Activated T-cell treated with anti-CD3 and anti-CD28 coated beads for 24 hours (primary cell): ENCODE measurements at places on chromosomes 6 and 20.

- no peak for DNase-seq
These were observed 37.1 kb downstream of the MYO6 start for GRCh38 chr6:75786152-75786551.

DNA sequence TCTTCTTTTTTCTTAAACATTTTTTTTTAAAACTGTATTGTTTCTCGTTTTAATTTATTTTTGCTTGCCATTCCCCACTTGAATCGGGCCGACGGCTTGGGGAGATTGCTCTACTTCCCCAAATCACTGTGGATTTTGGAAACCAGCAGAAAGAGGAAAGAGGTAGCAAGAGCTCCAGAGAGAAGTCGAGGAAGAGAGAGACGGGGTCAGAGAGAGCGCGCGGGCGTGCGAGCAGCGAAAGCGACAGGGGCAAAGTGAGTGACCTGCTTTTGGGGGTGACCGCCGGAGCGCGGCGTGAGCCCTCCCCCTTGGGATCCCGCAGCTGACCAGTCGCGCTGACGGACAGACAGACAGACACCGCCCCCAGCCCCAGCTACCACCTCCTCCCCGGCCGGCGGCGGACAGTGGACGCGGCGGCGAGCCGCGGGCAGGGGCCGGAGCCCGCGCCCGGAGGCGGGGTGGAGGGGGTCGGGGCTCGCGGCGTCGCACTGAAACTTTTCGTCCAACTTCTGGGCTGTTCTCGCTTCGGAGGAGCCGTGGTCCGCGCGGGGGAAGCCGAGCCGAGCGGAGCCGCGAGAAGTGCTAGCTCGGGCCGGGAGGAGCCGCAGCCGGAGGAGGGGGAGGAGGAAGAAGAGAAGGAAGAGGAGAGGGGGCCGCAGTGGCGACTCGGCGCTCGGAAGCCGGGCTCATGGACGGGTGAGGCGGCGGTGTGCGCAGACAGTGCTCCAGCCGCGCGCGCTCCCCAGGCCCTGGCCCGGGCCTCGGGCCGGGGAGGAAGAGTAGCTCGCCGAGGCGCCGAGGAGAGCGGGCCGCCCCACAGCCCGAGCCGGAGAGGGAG is 580 bp downstream of the VEGFA start:
- DNase-seq, result no peak

GRCh38 chr6:68313911-68314310 is 321.2 kb upstream of the ADGRB3 start:
- DNase-seq, result no peak

GRCh38 chr6:101779051-101779844 is 385.7 kb downstream of the GRIK2 start:
- no peak for DNase-seq

- no peak for DNase-seq
These were observed 202.2 kb upstream of the CDYL start for GRCh38 chr6:4574007-4574406.

DNA sequence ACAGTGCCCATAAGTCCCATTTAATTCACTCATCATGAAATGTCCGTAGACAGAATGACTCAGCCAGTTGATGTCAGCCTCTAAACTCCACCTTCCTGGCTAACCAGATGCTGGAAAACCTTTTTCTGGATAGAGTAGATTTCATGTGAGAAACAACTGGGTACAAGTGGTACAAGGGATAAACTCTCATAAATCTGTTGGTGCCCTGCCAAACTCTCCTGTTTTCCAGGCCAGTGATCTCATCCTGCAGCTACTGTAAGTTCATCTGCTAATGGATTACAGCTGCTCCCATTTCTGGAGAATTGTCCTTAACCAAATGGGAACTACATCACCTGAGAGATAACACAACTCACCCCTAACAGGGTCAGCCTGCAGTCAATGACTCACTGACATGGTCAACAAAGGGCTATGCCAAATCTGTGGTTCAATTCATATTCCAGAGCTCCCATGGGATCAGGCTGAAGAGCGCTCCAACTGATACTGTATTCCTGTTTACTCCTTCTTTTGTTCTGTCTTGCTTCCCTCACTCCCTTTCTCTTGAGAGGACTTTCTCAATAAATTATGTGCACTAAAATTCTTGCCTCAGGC is 210.1 kb upstream of the HDDC2 start:
- no peak for DNase-seq

- no peak for DNase-seq
These were observed 58.4 kb upstream of the IRAK1BP1 start for GRCh38 chr6:78808933-78809332.

- DNase-seq, result no peak
These were observed 249.5 kb downstream of the ZFAND3 start for GRCh38 chr6:38068854-38069590.

- DNase-seq, result no peak
These were observed 104.9 kb downstream of the TULP4 start for GRCh38 chr6:158416883-158417759.

GRCh38 chr6:153960281-153960680 is 78.8 kb upstream of the OPRM1 start:
- DNase-seq, result no peak

DNA sequence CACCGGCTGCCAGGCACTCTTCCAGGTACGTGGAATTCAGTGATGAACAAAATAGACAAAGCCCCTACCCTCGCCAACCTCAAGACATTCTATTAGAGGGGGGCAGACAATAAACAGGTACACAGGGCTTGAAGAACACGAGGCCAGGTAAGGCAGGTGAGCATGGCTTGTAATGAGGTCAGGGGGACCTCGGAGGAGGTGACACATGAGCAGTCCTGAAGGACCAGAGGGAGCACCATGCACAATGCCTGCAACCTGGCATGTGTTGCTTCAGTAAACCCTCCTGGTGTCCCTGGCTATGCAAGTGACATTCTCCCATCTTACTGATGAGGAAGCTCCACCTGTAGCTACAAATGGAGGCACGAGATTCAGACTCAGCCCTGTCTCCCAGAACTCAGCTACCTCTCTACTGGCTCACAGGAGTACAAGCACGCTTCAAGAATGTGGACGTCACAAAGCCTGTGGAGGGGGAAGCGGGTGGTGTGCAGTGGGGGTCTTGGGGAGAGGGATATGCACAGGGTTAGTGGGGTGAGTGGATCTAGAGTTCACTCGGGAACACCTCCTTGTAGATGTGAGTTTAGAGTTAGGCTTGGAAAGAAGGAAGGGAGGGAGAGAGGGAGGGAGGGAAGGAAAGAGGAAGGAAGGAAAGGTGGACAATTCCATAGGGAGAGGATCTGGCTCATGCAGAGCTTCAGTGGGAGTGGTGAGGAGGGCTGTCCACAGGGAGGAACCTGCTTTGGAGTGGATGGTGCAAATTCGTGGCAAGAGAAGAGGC is 7.6 kb upstream of the MAPK13 start:
- DNase-seq, result no peak

GRCh38 chr6:95364016-95364604 is 213.2 kb upstream of the MANEA start:
- no peak for DNase-seq

GRCh38 chr6:33216117-33216649 is 7.9 kb downstream of the RING1 start:
- DNase-seq, result no peak

- DNase-seq, result no peak
These were observed 162.5 kb downstream of the WDR27 start for GRCh38 chr6:169539176-169539897.

GRCh38 chr20:4026093-4026601 is 10.8 kb upstream of the RNF24 start:
- DNase-seq, result no peak

DNA sequence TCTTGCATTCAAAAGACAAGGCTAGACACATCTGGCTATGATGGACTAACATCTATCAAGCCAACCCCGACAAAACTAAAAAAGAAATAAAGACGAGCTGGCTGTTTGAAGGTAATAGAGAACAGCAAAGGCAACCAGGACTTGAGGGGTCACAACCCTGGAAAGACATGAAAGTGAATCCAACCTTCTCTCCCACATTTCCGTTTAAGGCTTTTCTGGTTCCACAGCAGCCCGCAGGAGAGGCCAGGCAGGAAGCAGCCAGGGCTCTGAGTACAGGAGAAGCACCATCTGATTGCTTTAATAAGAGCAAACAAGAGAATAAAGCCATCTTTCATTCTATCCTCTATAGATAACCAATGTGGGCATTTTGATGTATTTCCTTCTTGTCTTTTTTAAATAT is 14.3 kb downstream of the CNKSR3 start:
- no peak for DNase-seq

GRCh38 chr6:7540595-7540994 is 876 bp upstream of the DSP start:
- DNase-seq, result no peak

DNA sequence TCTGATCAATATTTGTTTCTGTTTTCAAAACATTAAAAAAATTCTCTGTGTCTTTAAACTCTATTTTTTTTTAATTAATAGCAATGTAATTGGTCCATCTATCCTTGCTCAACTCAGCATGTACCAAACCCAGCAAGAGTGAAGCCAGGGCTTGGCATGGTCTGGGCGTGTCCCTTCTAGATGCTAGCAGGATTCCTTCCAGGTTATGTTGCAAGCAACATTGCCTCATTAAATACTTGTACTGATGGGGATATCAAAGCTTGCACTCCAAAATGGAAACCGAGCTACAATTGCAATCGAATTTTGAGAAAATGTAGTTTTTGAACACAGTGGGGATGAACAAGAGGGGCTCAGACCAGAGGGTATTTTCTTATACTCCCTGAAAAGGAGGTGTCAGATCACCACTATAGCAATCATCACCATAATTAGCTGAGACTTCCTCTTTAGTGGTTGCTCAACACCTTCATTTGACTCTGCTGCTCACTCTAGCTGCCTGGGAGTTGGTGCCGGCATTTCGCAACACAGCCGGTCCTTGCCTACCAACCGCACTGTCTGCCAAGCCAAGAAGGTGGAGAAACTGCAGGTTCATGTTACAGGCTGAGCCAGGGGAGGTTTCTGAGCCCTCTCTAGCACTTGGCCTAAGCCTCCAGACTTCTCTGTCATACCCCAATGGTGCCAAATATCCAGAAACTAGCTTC is 67.8 kb upstream of the RALGAPA2 start:
- no peak for DNase-seq

DNA sequence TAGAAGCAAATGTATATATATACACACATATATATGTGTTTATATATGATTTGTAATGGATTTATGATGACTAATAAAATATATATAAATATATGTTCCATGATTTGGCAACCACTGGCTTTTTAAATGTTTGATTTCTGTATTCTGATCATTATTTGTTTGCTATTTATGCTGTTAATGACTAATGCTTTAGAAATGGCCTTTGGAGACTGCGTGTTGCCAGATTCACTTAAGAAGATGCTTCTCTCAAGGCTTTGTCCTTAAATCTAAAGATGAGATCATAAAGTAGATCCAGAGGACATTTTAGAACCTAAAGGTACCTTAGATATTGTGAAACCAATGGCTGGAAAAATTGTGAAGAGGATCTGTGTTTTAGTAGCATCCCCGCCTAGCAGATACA is 116.0 kb upstream of the SUPT3H start:
- no peak for DNase-seq

DNA sequence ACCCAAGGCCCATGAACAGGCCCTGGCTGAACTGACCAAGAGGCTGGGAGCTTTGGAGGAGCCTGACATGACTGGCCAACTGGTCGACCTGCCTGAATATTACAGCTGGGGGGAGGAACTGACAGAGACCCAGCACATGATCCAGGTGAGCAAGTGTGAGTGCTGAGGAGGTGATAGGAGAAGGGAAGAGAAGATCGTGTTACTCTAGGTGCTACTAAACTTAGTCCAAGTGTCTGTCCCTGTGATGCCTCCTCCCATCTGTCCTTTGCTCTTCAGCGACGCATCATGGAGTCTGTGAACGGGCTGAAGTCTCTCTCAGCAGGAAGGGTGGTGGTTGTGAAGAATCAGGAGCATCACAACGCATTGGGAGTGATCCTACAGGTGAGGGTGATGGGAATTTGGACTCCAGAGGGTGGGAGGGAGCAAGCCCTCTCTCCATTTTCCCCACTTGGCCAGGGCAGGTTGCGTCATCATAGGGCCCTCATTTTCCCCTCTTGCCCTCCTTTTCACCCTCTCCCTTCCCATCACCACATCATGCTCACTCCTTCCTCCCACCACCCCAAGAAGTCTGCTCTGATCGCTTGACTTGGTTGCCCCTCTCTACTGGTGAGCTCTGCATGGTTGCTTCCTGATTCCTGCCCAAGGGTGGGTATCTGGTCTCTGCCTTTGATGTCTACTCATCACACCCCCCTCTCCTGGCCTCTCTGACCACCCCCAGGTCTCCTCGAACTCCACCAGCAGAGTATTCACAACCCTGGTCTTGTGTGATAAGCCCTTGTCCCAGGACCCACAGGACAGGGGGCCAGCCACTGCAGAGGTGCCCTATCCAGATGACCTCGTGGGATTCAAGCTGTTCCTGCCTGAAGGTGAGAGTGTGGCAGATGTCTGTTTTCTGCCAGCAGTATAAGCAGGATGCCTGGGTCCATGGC is 4.7 kb downstream of the DXO start:
- no peak for DNase-seq

DNA sequence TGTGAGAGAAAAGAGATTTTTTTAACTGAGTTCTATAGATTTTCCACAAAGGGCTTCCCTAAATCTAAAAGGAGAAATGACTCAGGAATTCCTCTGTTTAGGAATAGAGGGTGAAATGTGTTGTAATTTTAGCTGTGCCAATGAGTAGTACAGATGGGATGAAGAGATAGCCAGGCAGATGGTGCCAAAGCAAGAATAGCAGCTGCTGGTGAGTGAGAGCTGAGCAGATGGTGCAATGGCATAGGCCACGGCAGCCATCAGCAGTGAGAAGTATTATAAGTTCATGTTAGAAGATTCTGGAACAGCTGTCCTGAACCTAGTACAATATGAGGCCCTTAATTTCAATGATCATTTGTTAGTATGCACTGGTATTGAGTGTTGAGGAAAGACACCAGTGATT is 40.2 kb upstream of the CRISP1 start:
- DNase-seq, result no peak

DNA sequence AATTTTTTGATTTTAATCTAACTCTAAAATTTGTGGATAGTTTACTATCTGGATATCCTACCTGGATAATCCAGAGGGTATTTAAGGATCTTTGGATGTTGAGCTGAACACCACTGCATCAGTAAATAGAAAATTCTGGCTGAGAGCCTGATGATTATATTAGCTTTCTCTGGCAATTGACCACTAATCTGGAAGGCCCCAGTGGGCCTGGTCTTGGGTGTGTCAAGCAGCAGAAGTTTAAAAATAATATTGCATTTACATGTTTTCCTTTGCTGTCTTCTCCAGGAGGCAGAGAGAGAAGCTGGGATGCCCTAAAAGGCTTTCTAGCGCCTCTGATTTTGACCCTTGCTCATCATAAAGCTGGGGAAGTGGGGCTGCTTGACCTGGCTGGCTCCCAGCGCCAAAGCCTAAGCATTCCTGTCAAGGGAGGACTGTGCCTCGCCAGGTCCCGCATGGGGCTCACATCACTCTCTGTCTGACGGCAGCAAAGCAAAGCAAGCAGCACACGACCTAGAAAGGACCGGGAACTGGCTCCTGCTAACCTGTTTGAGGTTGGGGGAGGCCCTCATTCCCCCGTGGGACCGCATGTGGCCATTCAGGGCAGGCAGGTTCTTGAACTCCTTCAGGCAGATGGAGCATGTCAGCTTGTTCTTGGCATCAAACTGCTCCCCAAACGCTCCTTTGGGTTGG is 46.6 kb upstream of the MRPS10 start:
- DNase-seq, result no peak
